Nephron progenitor cell (in vitro differentiated cells): ENCODE measurements at places on chromosomes 16 and 17.

GRCh38 chr17:37642681-37643080, 565 bp downstream of the DDX52 start:
- DNase-seq = no peak
- H3K4me3 ChIP-seq = peak overlapping the region; percentile 93
- H3K36me3 ChIP-seq = peaks cover 51% of the 10 kb centered on the region

DNA sequence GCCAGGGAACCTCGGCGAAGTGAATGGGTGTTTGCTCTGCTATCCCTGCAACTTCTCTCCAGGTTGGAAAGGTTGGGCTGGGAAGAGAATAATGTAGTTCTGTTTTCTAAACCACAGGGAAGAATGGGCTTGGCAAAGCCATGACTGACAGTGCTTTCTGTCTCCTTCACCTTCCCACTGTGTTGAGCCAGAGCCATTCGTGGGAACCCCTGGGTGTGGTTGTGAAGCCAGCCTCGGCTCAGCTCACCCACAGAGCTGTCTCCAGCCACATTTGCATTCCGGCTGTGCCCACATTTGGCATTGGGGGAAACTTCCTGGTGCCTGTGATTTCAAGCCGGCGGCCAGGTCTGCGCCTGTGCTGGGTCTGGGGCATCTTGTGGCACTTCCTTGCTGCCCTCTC, 39.9 kb downstream of the BAIAP2 start:
- peaks cover 3% of the 10 kb centered on the region for H3K27me3 ChIP-seq
- H3K36me3 ChIP-seq = peaks cover 9% of the 10 kb centered on the region
- H3K4me3 ChIP-seq = no peak overlapping the region
- no peak for DNase-seq
- H3K4me1 ChIP-seq = peaks cover 49% of the 10 kb centered on the region

DNA sequence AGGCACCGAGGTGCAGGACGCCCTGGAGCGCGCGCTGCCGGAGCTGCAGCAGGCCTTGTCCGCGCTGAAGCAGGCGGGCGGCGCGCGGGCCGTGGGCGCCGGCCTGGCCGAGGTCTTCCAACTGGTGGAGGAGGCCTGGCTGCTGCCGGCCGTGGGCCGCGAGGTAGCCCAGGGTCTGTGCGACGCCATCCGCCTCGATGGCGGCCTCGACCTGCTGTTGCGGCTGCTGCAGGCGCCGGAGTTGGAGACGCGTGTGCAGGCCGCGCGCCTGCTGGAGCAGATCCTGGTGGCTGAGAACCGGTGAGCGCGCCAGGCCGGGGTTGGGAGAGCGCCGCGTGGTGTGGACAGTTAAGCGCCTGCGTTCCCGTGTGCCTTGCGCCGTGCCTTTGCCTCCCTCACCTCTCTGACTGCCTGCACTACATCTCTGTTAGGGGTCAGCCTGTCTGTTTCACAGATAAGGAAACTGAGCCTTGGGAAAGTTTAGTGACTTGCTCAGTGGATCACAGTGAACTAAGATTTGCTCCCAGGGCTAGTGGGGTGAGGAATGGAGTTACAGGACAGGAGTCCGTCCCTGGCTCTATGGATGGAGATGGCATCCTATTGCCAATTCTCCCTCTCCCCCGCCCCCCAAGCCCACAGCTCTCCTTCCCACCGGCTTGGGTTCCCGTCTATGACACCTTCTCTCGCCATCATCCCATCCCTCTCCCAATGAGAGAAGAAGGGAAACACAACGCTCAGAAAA, 880 bp downstream of the SARM1 start:
- peaks cover 36% of the 10 kb centered on the region for H3K4me1 ChIP-seq
- no peak overlapping the region for H3K27ac ChIP-seq
- no peak for DNase-seq
- H3K27me3 ChIP-seq = peaks cover 39% of the 10 kb centered on the region
- H3K36me3 ChIP-seq = no peaks in the 10 kb centered on the region
- H3K4me3 ChIP-seq = peak overlapping the region; percentile 72

GRCh38 chr16:89737341-89738071, 16.2 kb downstream of the ZNF276 start:
- DNase-seq = no peak
- H3K4me1 ChIP-seq = no peaks in the 10 kb centered on the region
- H3K4me3 ChIP-seq = no peak overlapping the region
- H3K27ac ChIP-seq = peak overlapping the region; percentile 66

DNA sequence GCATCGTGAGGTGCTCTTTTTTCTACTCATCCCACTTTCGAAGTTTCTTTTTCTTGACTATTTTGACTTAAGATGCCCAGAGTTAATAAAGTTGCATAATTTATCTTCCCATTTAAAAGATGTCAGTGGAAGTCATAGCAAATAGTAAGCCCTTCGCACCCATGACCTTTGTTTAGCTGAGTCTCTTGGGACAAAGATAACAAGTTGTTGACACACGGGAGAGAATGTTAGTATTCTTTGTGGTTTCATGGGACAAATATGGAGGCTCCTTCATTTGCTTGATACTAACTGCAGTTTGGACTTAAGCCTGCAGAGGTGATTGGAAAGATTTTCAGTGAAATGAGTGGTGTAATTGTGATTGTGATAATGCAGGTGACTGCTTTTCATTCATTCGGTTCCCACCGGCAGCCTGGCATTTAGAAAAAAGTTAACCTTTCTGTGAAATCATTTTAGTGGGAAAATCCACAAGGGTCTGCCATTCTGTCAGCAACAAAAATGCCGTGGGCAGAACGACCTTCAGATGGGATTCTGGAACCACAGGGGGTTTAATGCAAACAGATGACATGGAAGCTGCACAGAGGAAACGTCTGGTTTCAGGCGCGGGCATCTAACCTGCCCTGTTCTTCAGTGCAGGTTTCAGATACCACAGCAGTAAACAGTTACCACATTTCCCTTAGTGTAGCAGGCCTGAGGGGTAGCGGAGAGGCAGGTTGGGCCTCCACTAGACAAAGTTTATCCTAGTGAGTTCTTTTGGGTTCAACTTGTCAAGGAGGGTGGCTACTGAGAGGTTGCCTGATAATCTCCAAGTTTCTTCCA, 123.0 kb downstream of the RPTOR start:
- H3K27me3 ChIP-seq = no peaks in the 10 kb centered on the region
- H3K4me3 ChIP-seq = no peak overlapping the region
- DNase-seq = no peak
- H3K36me3 ChIP-seq = peaks cover 36% of the 10 kb centered on the region

DNA sequence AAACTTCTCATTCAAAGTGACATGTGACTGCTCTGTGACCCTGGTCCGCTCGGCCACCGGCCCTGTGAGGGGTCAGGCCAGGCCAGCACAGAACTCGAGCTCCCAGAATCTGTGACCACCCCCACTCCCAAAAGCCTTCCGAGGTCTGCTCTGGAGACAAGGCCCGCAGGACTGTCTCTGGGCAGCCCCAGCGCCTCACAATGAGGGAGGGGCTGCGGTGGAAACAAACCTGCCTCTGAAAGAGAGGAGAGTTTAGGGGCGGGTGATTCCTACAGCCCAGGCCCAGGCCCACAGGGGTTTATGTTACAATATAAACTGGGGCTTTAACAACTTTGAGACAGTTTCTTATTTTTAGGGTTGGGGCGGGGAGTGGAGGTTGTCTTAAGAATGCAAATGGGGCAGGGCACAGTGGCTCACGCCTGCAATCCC, 19.9 kb downstream of the IGFBP4 start:
- H3K4me1 ChIP-seq = peaks cover 69% of the 10 kb centered on the region
- peaks cover 9% of the 10 kb centered on the region for H3K27me3 ChIP-seq
- peak overlapping the region; percentile 91 for H3K27ac ChIP-seq
- H3K36me3 ChIP-seq = peaks cover 5% of the 10 kb centered on the region
- peak; percentile 47 for DNase-seq

GRCh38 chr17:43946781-43947180, 4.5 kb upstream of the PPY start:
- H3K36me3 ChIP-seq = no peaks in the 10 kb centered on the region
- peaks cover 34% of the 10 kb centered on the region for H3K27me3 ChIP-seq

GRCh38 chr16:5450409-5451104, 353.0 kb upstream of the EEF2KMT start:
- H3K27ac ChIP-seq = no peak overlapping the region
- no peaks in the 10 kb centered on the region for H3K36me3 ChIP-seq
- no peak for DNase-seq

DNA sequence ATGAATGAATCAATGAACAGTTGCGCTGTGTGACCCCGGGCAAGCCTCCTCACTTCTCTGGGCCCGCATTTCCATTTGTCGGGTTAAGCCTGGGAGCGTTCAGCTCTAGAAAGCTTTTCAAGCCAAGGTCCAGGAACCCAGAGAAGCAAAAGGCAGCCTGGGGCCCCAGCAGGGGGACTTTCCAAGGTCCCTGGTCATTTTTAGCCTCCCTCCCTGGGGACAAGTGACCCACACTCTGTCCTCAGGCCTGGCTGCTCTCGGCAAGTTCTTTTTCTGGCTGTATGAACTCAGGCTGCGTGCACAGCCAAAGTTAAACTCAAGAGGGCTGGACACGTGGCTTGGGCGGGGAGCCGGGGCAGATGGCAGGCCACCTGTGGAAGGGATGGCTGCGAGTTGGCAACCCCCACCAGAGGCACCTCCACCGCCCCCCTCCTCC, 41.4 kb upstream of the CIBAR2 start:
- DNase-seq = no peak
- no peak overlapping the region for H3K27ac ChIP-seq
- peaks cover 38% of the 10 kb centered on the region for H3K27me3 ChIP-seq
- H3K4me1 ChIP-seq = peaks cover 65% of the 10 kb centered on the region
- no peaks in the 10 kb centered on the region for H3K36me3 ChIP-seq
- no peak overlapping the region for H3K4me3 ChIP-seq

GRCh38 chr16:27273670-27274423, 5.3 kb upstream of the NSMCE1 start:
- DNase-seq = no peak
- H3K36me3 ChIP-seq = peaks cover 4% of the 10 kb centered on the region
- H3K4me1 ChIP-seq = no peaks in the 10 kb centered on the region
- H3K27ac ChIP-seq = peak overlapping the region; percentile 66

- H3K4me3 ChIP-seq = no peak overlapping the region
- H3K27me3 ChIP-seq = peaks cover 4% of the 10 kb centered on the region
- H3K4me1 ChIP-seq = peaks cover 42% of the 10 kb centered on the region
- no peak overlapping the region for H3K27ac ChIP-seq
- DNase-seq = no peak
- no peaks in the 10 kb centered on the region for H3K36me3 ChIP-seq
Observed at GRCh38 chr17:68384471-68384870, 72.8 kb downstream of the WIPI1 start.

GRCh38 chr17:41539979-41540701, 12.0 kb upstream of the KRT19 start:
- peaks cover 78% of the 10 kb centered on the region for H3K4me1 ChIP-seq
- DNase-seq = no peak
- no peak overlapping the region for H3K4me3 ChIP-seq
- no peaks in the 10 kb centered on the region for H3K36me3 ChIP-seq
- no peaks in the 10 kb centered on the region for H3K27me3 ChIP-seq

- no peaks in the 10 kb centered on the region for H3K4me1 ChIP-seq
- H3K4me3 ChIP-seq = no peak overlapping the region
- DNase-seq = no peak
- peaks cover 2% of the 10 kb centered on the region for H3K27me3 ChIP-seq
Observed at GRCh38 chr17:29909236-29910003, 20.6 kb downstream of the SSH2 start.

DNA sequence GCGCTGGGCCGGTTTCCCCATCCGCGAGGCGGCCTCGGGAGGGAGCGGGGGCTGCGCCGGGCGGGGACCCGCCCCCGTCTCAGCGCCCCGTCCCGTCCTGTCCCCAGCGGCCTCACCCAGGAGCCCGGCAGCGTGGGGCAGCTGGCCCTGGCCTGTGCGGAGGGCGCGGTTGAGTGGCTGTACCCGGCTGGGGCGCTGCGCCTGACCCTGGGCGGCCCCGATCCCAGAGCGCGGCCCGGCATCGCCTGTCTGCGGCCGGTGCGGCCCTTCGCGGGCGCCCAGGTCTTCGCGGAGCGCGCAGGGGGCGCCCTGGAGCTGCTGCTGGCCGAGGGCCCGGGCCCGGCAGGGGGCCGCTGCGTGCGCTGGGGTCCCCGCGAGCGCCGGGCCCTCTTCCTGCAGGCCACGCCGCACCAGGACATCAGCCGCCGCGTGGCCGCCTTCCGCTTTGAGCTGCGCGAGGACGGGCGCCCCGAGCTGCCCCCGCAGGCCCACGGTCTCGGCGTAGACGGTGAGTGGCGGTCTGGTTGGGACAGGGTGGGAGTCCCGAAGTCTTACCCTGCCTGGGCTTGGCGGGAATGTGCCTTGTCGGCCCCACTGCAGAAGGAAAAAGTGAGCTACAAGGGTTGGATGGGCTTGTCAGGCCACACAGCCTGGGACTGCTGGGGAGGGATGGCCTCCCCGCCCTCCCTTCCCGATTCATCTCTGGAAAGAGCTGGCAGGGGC, 720 bp downstream of the METRN start:
- no peaks in the 10 kb centered on the region for H3K36me3 ChIP-seq
- H3K27ac ChIP-seq = no peak overlapping the region
- H3K4me1 ChIP-seq = peaks cover 32% of the 10 kb centered on the region

- H3K27me3 ChIP-seq = peaks cover 7% of the 10 kb centered on the region
- no peaks in the 10 kb centered on the region for H3K36me3 ChIP-seq
- DNase-seq = peak; percentile 37
- H3K27ac ChIP-seq = no peak overlapping the region
Observed at GRCh38 chr16:28258567-28258966, 33.8 kb upstream of the SBK1 start.

DNA sequence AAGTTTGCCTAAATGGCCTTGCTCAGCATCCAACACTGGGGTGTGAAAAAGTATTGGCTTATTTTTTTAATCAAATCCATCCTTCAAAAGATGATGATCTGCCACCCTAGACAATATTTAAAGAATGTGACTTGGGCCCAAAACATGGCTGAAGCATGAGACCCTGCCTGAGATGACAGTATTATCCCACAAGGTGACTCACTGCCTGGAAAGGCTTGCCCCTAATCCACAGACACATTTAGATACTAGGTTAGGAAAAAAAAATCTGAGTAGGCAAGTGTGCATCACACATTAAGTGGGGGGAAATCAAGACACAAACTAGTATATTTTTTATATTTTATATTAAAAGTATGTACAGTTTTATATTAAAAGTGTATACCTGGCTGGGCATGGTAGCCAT, 38.4 kb downstream of the TOM1L2 start:
- no peak overlapping the region for H3K27ac ChIP-seq
- H3K27me3 ChIP-seq = no peaks in the 10 kb centered on the region
- H3K4me3 ChIP-seq = no peak overlapping the region
- peaks cover 42% of the 10 kb centered on the region for H3K4me1 ChIP-seq
- no peak for DNase-seq

DNA sequence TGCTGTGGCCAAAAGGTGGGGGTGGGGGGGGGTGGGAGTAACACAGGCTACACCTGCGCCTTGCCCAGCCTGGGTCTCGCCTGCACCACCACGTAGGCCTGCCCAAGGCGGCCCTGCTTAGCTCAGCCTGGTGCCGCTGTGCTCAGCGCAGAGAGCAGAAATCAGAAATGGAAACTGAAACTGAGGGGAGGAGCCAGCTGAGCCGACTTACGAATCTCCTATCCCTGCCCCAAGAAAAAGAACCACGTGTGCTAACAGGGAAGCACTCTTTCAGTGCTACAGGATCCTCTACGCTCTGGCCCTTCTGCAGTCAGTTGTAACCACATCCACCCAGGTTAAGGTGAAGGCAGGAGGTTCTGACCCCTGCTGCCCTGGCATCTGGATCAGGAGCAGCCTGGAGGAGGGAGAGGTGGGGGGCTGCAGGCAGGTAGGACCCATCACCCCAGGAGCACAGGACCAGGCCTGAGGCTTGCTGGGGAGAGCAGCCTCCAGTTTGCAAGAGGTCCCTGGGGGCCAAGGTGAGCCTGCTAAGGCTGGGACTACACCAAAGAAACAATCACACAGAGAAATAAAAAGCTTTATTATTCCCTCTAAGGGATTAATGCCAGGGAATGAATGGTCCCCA, at the start of gene DHX58:
TSS of gene DHX58 (minus strand) at position 163 of the 625 bp plus-strand sequence. CDS start 822 bp downstream, outside the sequence.
- H3K4me3 ChIP-seq = no peak within 1 kb of the TSS
- no peak within 1 kb of the TSS for H3K27ac ChIP-seq
- no peak for DNase-seq
- peaks cover 14% of the 10 kb centered on the region for H3K36me3 ChIP-seq
- peaks cover 13% of the 10 kb centered on the region for H3K27me3 ChIP-seq

- H3K4me3 ChIP-seq = no peak overlapping the region
- no peak for DNase-seq
- H3K27ac ChIP-seq = no peak overlapping the region
- H3K4me1 ChIP-seq = peaks cover 6% of the 10 kb centered on the region
Observed at GRCh38 chr17:73841431-73842060, 197.3 kb upstream of the SDK2 start.
